ENCODE measurements at places on chromosomes 6 and 20.

- peak; percentile 99 for DNase-seq
Observed at GRCh38 chr6:3825851-3826581, 23.2 kb upstream of the FAM50B start.

GRCh38 chr20:63508072-63508768 is 9.3 kb upstream of the EEF1A2 start:
- no peak for DNase-seq

DNA sequence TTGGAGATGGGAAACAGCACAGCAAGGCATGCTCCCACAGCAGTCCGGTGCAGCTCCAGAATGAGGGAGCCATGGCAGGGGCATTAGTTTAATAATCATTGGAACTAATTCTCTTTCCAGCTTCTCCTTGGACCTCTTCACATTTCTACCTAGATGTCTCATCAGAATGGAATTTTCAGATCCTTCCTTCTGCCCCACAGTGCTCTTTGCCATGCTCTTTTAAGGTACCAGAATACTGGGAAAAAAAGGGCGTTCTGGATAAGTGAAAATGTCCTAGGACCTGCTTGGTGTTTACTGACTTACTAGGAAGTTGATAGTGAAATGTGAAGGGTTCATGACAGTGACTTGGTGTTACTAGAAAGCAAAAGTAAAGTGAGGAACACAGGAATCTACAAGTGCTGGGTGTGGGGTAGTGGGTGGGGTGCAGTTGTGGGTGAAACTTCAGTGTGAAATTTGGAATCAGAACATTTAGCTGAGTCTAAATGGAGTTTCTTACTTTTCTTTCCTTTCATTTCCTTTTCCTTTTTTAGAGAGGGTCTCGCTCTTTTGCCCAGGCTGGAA is 207.1 kb downstream of the ARID1B start:
- DNase-seq, result no peak

GRCh38 chr6:47299965-47300364 is 9.7 kb downstream of the TNFRSF21 start:
- DNase-seq, result no peak

GRCh38 chr6:125802943-125803377 is 12.2 kb downstream of the NCOA7 start:
- DNase-seq, result peak; percentile 58

DNA sequence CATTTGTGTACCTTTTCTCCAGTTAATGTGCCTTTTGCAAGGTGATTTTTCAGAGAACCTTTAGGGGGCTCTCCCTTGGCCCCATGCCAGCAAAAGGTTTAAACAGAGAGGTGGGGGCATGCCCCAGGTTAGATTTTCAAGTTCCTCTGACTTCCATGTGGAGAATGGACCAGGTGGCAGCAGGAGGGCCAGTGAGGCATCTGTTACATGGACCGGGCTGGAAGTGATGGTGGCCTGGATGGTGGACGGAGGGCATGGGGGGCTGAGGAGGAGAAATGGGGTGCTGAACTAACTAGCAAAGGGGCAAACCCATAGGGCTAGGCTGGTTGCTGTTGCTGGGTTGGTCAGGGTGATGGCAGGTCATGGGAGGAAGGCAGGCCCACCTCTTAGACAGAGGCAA is 20.7 kb upstream of the BPI start:
- no peak for DNase-seq
